ENCODE measurements at places on chromosomes 5 and 9.
A peak's percentile ranks its signal among the peaks of the same experiment; 100 is the strongest.

DNA sequence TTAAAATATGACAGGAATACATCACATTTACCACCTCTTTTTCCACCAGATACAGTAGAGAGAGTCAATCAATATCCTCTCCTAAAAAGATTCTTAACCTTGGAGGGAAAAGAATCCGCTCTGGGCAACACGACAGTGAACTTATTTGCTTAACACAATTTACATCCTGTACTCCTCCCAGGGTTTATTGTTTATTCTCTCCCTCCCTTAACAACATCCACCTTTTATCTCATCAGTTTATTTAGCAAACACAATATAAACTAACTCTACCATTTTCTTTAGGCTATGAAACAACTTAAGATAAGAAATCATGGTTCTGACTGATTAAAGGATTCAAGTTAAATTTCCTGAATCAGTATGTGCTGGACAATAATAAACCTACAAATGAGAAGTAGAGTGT lies 50.9 kb downstream of the CERT1 start:
- DNase-seq, result no peak

DNA sequence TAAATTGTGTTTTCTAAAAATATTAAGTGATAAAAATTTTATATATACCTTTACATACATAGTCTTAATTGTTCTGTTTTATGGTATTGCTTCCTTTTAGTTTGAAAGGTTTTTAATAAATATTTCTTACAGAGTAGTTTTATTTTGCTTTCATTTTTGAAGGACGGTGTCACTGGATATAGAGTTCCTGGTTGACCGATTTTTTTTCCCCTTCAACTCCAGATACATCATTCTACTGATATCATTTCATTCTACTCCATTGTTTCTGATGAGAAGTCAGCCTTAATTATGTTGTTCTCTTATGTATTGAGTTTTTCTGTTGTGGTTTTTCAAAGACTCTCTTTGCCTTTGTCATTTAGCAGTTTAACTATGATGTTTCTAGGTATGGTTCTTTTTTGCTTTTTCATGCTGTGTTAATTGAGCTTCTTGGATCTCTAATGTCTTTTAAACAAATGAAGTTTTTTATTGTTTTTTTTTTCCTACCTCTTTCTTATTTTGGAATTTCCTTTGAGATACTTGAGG lies 30.4 kb downstream of the MTREX start:
- DNase-seq, result no peak

- DNase-seq, result no peak
Observed at GRCh38 chr5:173235499-173236394, 741 bp upstream of the NKX2-5 start.

DNA sequence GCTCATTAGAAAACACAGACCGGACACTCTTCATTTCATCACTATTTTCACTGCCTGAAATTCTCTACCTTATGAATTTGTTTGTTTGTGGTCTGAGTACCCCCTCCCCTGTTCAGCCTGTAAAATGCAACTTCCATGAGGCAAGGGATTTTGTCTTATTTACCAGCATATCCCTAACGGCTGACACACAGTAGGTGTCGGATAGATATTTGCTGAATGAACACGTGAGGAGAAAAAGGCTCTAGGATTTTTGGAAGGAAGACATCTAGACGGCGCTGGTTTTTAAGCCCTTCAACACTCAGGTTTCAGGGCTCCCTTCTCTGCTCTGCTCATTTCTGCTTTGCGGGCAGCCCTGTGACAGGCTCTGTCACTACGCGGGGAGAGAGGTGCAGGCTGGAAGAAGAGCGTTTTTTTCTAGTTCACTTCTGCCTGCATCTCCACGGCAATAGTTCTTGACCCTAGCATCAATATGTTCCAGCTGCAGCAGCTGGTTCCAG lies 41.0 kb downstream of the KCNMB1 start:
- no peak for DNase-seq

DNA sequence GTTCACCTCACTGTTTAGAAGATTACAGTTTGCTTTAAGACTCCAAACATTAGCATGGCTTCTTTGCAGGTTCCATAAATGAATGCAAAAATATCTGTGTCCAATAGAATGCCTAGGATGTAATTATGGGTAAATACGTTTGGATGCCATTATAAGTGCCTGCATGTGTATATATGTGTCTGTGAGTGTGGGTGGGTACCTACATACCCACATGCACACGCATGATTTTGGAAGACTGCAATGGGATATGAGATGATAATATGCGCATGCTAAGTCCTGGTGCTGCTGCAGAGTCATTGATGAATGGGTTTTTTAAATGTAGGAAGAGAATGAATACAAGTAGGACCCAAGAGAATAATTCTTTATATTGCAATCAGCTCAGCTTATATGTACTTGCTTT lies 406.4 kb downstream of the ZSWIM6 start:
- DNase-seq, result no peak

DNA sequence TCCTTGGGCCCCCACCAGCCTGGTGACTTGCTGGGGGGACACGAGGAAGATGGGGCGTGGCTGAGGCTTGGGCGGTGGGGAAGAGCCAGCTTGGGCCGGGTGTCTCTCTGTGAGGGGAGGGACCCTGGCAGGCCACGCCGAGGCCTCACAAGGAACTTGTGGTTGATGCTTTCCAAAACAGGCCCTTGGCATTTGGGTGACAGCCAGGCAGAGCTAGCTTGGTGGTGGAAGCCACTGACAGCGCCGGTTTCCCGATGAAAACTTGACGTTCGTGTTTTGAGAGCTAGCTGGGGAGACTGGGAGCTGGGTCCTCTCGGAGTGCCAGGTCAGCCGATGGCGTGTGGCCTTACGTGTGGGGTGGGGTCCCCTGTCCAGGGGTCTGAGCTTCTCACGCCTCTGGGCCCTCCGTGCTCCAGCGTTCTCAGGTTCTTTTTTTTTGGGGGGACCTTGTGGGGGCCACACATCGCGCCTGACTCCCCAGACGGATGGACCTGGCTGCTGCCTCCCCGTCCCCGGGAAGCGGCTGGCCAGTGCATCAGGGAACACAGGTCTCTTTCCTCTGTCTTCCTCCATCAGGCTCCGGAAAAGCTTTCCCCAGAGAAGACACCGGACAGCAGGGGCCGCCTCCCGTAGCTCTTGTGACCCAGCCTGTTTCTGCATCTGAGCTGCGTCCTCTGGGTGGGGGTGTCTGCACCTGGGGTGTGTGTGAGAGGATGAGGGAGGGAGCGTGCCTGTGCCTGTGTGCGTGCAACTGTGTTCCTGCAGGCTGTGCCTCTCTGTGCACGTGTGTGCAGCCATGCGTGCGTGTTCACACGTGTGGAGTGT lies 129.3 kb upstream of the LPCAT1 start:
- DNase-seq, result peak; percentile 41

DNA sequence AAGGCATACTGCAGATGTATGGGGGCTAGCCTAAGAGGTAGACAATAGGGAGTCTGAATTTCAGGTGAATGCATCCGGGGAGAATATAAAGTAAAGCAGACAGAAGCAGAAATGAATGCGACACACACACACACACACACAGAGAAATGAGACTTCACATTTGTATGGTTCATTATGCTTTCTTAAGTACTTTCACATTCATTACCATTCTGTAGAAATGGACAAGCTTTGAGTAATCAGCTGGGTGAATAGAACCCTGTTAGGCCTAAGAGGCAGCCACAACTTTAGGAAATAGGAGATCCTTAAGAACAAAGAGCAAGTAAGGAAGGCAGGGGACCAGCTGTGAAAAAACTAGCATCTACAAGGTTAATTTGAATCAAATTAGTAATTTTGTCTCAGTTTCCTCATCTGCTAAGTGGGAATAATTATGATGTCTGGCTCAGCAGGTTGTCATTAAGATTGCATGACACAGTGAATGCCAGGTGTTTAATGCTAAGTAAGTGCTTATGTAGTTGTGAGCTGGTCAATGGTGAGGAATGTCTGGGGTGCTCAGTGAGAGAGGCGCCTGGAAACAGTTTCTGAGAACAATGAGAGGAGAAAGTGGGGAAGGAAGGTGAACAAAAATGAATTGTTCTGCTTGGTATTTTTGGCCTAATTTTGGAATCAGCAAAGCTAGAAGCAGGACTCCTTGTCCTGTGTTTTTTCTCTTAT lies 265.8 kb upstream of the CLINT1 start:
- no peak for DNase-seq

DNA sequence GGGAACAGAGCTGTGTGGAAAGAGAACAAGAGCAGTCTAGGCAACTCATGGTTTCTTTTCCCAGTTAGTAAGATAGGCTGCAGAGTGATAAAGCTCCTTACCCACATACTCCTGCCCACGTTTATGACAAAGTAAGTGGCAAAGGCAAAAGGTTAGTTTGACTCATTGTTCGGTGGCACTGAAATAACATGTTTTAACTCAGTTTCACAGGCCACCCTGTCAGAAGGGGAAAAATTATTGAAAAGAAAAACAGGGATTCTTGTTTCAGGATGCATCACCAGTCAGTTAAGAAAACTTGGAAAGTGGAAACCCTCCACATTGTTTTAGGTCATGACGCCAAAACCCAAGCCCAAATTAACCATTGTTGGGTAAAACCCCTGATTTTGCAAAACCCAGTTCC lies 22.3 kb upstream of the DAB2 start:
- DNase-seq, result no peak

- DNase-seq, result no peak
Observed at GRCh38 chr5:92003806-92004205, 620.7 kb upstream of the ARRDC3 start.

- DNase-seq, result no peak
Observed at GRCh38 chr5:130836729-130837649, 328.1 kb downstream of the HINT1 start.

DNA sequence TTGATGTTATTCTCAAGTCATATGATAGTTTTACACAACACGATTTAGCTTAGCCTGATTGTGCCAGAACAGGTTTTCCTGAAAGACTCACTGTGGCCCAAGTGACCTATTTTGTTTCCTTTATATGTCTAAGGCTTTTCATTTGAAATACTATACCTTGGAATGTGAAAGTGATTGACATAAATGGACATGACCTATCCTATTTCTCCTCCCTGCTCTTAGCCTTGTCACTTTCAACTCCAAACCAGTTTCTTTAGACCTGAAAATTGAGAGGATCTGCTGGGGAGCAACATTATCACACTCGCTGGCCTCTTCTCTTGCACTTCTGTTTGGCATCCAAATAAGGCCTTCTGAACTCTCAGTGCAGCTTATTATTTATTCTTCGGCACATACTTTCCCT lies 496.8 kb downstream of the MAT2B start:
- no peak for DNase-seq

DNA sequence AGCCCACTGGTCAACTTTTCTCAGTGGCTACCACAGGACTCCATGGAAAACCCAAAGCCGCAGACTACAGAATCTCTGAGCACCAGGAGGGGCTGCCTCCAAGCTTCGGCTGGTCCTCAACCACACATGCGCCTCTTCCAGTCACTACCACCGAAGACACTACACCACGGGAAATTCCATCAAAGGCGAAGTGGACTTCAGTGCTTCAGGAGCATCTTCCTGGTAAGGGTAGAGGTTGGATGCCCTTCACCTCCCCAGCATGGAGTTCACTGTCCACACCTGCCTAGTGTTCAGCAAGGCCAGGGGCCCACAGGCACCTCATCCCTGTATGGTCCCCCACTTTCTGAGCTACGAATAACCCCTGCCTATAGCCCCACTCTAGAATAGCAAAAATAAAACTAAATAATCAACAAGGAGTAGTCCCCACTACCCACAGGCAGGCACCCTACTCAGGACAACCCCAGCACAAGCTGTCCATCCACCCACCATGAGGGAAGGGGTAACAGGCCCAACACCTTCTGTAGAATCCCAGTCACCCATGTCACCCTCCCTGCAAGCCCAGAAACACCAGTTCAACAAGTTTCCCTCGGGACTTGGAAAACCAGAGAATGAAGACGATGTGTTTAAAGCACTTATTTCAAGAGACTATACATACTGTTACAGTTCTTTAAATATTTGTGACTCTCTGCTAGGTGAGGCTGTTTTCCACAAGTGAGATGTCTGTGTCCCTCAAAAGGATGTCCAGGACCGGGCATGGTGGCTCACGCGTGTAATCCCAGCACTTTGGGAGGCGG lies 2.6 kb downstream of the VDAC1 start:
- no peak for DNase-seq

GRCh38 chr5:41509399-41510175 lies 814 bp downstream of the PLCXD3 start:
- no peak for DNase-seq

DNA sequence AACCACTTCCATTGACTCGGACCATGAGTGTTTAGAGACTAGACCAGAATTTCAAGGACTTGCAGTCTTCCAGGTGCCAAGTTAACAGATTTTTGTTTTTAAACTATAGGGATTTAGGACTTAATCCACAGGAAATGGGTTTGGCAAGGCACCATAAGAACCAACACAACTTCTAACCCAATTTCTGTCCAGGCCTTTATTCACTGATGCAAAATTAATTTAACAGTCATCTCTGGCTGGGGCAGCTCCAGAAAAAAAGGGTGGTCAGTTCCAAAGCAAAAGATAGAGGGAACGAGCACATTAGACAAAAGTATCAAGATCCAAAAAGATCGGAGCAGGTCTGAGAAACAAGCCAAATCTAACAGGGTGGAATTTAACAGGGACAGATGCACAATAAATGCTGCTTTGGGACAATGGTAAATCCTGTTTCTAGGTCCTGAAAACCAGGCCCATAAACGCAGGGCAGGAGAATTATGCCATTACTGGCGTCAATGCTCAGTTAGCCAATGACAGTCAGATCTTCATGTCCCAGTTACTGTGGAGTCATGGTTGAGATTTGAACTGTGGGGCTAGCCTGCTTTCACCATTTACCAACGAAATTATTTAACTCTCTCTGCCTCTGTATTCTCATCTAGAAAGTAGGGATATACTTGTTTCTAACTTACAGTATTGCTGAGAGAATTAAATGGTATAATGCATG lies 590.8 kb upstream of the BRINP1 start:
- DNase-seq, result no peak

- no peak for DNase-seq
Observed at GRCh38 chr5:158802941-158803341, 296.8 kb downstream of the EBF1 start.

DNA sequence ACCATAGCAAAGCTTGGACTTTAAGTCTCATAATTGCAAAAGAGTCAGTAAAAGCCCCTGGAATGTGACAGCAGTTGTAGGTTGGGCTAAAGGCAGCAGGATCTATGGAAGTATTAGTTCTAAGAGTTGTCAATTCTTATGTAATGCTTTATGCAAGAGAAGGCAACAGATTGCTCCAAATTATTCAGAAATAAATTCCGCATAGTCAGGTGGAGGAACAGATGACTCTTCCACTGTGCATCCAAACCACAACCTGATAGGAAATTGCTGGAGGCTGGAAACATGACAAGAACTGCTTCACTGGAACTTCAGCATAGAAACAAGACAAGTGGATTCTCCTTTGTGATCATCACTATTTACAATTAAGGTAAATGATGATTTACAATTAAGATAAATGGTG lies 101.0 kb downstream of the STARD4 start:
- no peak for DNase-seq

GRCh38 chr9:111926421-111926875 lies 29.8 kb downstream of the UGCG start:
- DNase-seq, result peak; percentile 34

- DNase-seq, result no peak
Observed at GRCh38 chr9:87701931-87702421, 23.9 kb upstream of the CTSL start.

- no peak for DNase-seq
Observed at GRCh38 chr5:115352571-115352970, 56.1 kb upstream of the CCDC112 start.

- no peak for DNase-seq
Observed at GRCh38 chr5:123193176-123193575, 104.1 kb downstream of the PRDM6 start.

GRCh38 chr9:91835216-91835615 lies 114.8 kb downstream of the ROR2 start:
- DNase-seq, result no peak

GRCh38 chr5:109247986-109248385 lies 161.8 kb downstream of the PJA2 start:
- DNase-seq, result no peak

- no peak for DNase-seq
Observed at GRCh38 chr5:120872297-120872696, 408.2 kb downstream of the PRR16 start.
